Activated T-cell treated with anti-CD3 and anti-CD28 coated beads for 4 hours (primary cell): ENCODE measurements at places on chromosomes 11 and 22.

DNA sequence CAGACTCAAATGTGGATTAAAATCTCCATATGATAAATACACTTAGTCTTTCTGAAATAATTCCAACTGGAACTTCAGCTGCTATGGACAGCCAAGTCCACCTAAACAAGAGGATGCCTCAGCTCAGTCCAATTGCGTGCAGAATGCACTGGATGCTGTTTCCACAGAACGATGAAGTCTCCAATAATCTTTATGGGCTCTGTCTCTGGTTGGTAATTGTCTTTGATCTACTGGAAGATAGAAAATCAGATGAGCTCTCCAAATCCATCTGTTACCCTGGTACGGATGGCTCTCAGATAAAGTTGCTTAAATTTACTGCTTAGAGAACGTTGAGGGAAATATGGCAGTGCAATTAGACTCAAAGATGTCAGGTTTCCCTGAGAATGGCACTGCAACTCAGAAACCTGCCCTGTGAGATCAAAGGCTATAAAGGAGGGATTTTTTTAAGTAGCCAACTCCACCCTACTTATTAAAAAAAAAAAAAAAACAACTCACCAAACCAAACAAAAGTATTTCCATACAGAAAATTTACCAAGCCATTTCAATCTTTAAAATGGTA, 859 bp upstream of the BIRC3 start:
- DNase-seq: no peak

- DNase-seq: peak; percentile 87
These were observed 2.3 kb downstream of the CASTOR1 start for GRCh38 chr22:30286813-30287647.

DNA sequence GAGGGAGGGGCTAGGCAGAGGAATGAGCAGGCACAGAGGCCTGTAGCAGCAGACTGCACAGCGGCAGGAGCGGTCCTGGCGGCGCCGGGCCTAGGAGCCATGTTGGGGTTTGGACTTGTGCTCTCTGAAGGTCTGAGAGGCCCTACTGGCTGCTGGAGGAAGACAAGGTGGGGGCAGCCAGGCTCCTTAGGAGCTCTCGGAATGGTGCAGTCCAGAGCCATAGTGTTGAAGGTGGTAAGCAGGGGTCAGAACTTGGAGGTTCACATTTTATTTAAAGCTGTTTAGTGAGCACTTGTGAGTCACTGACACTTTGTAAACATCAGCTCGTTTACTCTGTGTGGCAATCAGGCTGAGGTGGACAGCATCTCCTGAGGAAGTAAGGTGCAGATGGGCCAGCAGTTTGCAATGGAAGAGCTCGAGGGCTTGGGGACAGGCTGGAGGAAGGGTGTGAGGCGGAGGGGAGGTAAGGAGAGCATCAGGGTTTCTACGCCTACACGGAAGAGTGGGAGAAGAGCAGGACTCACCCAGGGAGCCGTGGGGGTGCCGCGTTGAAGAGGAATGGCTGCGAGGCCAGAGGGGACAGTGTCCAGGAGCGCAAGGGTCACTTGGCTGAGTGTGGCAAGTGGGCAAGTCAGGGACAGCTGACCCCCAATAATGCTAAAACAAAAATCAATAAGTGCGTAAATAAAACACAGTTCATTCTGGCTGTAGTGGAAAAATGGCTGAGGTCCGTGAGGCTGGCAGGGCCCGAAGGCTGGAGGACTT, 10.0 kb upstream of the TMEM191C start:
- no peak for DNase-seq

DNA sequence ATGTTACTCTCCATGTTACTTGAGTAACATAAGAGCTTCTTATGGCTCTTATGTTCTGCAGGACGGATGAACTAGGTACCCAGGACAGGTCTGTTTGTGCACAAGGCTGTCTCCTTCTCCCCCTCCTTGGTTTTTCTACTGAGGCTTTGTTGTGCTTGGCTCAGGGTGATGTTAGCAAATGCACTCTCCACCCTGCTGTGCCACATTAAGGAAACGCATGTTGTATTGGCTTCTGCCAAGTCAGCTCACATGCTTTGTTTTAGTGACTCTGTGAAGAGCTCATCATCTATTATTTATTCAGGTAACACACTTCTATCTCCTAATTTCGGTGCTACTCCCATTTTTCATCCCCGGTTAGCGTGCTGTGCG, 108.3 kb downstream of the PTPRJ start:
- DNase-seq: no peak

GRCh38 chr11:65595543-65596281, at the start of gene KCNK7:
KCNK7 (minus strand) TSS chr11:65595800; CDS start chr11:65595772, 28 bp downstream.
- no peak for DNase-seq

DNA sequence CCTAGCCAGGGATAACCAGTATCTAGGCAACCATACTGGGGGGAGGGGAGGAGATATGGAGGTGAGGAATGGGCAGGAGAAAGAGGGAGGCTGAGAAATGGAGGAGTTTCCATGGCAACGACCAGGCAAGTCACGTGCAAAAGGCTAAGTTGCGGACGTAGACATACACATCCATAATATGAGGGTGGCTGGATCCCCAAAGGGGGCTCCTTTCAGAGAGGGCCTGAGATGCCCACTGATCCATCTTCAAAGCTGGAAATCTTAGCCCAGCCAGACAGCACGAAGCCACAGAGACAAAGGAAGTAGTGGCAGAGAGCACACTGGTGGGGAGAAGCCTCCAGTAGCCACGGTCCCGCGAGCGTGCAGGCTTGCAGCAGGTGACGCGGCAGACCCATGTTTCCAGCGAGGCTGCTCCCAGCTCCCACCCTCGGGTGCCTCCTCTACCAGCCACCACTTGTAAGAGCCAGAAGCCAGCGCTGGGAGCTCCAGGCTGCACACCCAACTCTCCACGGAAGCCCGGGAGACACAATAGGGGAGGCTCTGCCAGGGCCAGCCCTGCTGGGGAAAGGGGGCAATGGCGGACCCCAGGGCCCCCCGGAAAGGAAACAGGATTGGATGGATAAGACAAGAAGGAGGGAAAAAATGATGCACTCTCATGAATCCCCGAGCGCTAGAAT, 938 bp downstream of the FXYD6 start:
- DNase-seq: no peak

DNA sequence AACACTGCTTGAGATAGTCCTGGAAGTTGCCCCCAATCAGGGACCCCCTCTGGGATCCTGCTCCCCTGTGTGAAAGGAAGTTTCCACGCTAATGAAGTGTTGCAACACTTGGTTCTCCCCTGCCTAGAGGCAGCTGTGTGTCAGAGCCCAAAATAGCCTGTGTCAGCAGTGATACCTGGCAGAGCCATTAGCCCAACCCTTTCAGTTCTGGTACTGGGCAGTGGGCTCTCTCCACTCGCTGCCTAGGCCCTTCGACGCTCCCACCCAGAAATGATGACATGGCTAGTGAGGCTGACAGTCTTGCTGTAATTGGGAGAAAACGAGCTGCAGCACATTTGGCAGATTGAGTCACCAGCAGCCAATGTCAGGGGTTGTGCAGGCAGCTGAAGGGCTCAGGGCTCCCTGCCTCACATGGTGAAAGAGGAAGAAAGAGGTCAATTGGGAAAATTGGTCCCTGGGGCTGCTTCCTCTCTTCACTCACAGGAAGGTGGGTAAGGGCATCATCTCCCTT, 1.4 kb upstream of the NXF1 start:
- DNase-seq: no peak

GRCh38 chr11:76682684-76683083, 12.1 kb upstream of the LRRC32 start:
- no peak for DNase-seq

GRCh38 chr11:129373489-129373953, 2.1 kb upstream of the BARX2 start:
- DNase-seq: no peak

DNA sequence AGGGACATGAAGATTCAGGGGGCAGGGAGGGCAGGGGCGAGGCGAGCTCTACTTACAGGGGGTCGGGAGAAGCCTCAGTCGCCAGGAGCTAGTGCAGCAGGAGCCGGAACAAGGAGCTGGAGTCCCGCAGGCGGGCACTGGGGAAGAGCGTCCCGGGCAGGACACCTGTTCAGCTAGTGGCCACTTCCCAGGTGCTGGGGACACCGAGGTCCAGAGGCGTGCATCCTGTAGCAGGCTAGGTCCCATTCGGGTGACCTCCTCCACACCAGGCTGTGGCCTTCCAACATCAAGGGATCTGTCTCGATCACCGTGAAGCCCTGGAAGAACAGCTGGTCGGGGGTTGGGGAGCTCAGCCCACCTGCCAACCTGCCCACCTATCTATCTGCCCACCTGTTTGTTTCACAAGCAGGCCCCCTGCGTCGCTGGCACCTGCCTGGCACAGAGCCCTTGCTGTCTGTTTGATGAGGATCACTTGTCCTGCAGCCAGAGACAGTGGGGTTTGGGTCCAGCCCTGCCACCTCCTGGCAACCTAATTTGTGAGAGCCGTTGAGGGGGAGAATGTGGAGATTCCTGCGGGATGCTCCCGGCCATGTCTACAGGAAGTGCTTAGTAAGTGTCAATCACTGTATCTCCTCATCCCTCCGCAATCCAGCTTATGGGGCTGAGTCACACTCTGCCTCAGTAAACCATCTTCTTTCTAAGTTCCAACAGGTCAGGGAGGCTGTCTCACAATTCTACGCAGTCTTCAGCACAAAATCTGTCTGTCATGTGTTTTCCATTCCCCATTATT, 940.9 kb downstream of the BRD1 start:
- no peak for DNase-seq

GRCh38 chr11:13114566-13115379, 105.7 kb downstream of the RASSF10 start:
- DNase-seq: no peak

DNA sequence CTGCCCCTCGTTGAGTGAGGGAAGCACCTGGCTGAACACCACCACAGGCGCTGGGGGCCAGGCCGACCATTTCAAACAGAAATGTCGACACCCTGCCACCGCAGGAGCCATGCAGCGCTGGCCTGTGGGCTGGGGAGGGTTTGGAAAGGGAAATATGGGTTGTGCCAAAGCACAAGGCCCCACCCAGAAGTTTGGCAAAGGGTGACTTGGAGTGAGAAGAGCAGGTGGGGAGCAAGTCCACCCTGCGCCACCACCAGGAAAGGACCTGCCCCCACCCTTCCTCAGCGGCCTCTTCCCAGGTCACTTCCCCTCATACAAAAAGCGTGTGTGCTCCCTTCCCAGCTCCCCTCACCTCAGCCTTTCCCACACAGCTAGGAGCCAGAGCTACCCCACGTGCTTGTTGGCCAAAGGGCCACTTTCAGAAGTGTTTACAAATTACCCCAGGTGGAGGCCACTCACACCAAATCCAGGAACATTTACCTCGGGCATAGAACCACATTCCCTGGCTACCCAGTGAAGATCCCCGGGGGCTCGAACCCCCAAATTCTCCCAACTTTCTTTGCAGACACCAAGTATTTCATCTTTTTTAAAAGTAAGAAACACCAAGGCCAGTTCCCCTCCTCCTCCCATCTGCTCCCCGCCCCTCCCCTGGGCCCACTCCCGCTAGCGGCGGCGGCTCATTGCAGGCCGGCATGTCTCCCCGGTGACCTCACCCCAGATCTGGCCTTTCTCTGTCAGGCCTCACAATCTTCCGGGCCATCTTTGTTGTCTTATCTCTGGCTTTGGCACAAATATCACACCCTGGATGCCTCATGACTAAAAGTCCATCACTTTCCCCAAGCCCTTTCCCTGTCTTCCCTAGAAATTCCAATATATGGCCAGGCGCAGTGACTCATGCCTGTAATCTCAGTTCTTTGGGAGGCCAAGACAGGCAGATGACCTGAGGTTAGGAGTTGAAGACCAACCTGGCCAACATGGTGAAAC, 20.5 kb upstream of the SCGB1A1 start:
- no peak for DNase-seq

- DNase-seq: no peak
These were observed 12.4 kb downstream of the MAJIN start for GRCh38 chr11:64959498-64959897.

DNA sequence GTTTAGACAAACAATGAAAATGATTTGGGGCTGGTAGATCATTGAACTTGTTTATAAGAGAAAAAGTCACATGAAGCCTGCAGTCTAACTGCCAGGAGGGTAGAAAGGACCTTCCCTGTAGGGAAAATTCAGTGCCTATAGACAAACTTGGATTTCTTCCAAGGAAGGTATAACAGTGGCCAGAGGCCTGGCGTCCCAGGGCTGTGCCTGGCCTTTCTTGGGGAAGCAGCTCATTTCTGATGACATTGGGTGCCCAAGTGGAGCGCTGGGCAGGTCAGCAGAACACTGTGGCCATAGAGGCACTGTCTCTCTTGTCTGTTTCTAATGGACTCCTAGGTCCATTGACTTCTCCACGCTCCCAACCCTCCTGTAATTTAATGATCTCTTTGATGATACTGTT, 6.6 kb upstream of the FXYD6 start:
- DNase-seq: no peak

DNA sequence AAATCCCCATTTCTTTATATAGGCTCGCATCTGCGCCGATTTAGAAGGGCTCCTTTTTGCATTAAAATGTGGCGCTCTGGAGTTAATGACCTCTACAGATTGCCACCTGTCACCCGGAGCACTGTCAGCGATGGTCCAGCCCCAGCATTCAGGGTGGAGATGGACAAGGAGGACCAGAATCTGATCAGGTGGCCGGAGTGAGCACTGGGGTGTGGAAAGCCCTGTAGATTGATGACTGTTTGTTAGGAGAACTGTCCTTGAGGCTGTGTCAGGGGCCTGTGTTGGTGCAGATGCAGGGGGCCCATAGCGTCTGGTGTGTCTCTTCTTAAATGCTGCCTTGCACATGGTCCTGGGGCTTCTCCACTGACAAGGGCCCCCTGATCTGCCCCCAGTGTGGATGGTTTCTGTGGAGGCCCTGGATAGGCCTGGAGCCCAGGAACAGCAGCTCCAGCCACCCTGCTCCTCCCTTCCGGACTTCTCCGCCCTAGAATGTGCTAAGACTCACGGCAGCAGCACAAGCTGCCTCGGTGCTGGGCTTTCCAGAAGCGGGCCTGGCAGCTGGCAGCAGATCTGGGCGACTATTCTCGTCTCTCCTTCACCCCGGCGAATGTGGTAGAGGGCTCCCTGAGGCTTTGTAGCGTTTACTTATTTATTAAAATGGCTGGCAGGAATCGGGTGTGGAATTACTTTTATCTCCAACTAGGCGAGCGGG, 1333.3 kb downstream of the BRD1 start:
- no peak for DNase-seq

GRCh38 chr11:22734628-22735345, 68.4 kb downstream of the GAS2 start:
- DNase-seq: no peak

GRCh38 chr22:35589071-35589755, 27.9 kb downstream of the MB start:
- no peak for DNase-seq

- DNase-seq: no peak
These were observed 5.8 kb downstream of the SSH3 start for GRCh38 chr11:67309166-67309565.

DNA sequence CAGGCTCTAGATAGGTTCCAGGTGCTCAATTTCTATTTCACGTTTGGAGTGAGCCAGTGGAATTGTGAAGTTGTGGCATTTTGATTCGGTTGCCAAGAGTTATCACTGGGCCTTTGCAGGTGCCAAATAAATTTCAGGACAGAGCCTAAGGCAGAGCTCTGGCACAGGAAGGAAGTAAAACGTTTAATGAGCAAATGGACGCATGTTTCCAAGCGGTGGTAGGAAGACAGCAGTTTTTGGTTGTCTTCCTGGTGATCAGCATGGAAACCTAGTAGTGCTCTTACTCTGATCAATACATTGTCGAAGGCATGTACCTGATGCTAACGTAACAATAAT, 452 bp downstream of the BIRC3 start:
- no peak for DNase-seq
